ENCODE measurements at places on chromosomes 12 and 14. TPM values are rescaled to one million over a fixed set of nuclear protein-coding genes. Genes with fewer than 3 reads are reported as not detected.

RNASE1 gene
- 82.6 TPM for total RNA-seq

SMCO2 gene
- 0.36 TPM for total RNA-seq

NEUROD4 gene
- not detected for total RNA-seq

ST8SIA1 gene
- total RNA-seq = 0.09 TPM

KRT82 gene
- not detected for total RNA-seq

ENDOU gene
- total RNA-seq = not detected

MMP19 gene
- 2.6 TPM for total RNA-seq

TMTC1 gene
- total RNA-seq = 45.8 TPM

GALNT8 gene
- total RNA-seq = 0.63 TPM

SCNN1A gene
- total RNA-seq = 0.09 TPM

RD3L gene
- total RNA-seq = not detected

KRT2 gene
- total RNA-seq = not detected

LRRC9 gene
- not detected for total RNA-seq

SLC4A8 gene
- 4.9 TPM for total RNA-seq

NEDD1 gene
- total RNA-seq = 27.6 TPM

NANOG gene
- not detected for total RNA-seq

TAS2R20 gene
- total RNA-seq = 1.9 TPM

MAP3K9 gene
- under 0.01 TPM for total RNA-seq

SLC10A1 gene
- total RNA-seq = not detected

SMOC1 gene
- total RNA-seq = under 0.01 TPM

NCKAP5L gene
- 11.2 TPM for total RNA-seq

SNX6 gene
- total RNA-seq = 109 TPM

CD4 gene
- 0.09 TPM for total RNA-seq

ZNF84 gene
- 26.4 TPM for total RNA-seq

All from endothelial cell of coronary artery (primary cell).